ENCODE measurements at places on chromosomes 16 and 17.

GRCh38 chr16:20259541-20259940 lies 67.8 kb downstream of the GP2 start:
- DNase-seq, result no peak

DNA sequence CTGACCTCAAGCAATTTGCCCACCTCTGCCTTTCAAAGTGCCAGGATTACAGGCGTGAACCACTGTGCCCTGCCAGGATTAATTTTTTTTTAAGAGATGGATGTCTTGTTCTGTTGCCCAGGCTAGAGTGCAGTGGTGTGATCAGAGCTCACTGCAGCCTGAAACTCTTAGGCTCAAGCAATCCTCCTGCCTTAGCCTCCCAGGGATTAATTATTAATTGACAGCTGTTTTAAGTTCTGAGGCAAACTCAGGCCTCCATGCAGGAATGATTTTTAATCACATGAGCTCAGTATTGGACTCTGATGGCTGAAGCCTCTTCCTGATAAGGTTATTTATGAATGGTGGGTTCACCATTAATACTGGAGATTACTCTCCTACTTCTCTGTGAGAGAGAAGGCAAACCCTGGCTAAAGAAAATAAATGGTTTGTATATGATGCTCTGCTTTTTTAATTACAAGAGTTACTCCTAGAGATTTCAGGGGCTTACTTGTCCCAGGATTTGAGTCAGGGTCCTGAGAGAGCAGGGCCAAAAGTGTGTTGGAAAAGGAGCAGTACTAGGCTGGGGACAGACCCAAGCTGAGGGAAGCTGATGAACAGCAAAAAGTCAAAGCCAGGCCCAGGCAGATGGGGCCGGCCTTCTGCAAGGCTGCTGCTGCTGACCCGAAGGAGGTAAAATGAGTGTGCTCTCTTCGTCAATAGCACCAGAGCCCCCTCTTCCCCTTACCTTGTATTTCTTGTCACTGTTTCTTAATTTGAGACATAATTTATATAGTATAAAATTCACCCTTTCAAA lies 56.9 kb upstream of the HAS3 start:
- no peak for DNase-seq

DNA sequence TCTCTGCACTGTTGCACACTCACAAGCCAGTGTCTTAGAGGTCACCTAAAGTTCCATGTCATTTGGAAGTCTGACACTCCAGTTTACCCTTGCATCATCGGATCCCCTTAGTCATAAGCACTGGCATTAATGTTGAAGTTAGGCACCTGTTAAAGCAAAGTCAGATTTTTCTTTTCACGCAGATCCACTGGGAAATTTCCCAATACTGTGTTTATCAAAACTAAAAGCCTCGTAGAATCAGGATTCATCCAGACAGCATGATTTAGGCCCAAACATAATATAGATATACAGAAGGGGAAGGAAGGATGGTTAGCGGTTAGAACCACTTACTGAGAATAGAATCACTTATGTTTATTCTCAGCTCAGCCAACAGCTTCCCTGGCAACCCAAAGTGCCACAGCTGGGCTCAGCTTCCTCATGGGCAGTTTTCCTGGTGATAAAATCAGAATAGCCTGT lies 30.1 kb upstream of the HAPSTR1 start:
- DNase-seq, result no peak

DNA sequence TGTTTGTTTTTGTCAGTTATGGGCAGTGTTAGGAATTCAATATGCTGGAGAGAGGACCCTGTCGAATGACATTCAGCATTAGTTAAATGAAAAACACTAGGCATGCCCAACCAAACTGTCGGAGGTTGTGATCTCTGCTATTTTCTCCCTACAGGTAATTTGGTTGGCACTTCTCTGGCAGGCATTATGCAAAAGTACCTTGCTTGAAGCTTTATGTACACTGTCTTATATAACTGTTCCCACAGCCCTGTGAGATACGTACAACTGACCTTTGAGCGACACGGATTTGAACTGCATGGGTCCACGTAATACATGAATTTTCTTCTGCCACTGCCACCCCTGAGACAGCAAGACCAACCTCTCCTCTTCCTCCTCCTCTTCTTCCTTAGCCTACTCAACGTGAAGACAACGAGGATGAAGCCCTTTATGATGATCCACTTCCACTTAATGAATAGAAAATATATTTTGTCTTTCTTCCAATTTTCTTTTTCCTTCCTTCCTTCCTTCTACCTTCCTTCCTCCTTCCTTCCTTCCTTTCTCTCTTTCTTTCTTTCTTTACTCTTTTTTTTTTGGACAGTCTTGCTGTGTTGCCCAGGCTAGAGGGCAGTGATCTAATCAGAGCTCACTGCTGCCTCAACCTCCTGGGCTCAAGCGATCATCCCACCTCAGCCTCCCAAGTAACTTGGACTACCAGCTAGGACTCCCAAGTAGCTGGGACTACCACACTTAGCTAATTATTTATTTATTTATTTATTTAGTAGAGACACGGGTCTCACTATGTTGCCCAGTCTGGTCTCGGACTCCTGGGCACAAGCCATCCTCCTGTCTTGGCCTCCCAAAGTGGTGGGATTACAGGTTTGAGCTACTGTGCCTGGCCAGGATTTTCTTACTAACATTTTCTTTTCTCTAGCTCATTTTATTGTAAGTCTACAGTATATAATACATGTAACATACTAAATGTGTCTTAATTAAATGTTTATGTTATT lies 77.3 kb downstream of the WIPI1 start:
- DNase-seq, result no peak

- DNase-seq, result no peak
Observed at GRCh38 chr16:27485811-27486210, 63.9 kb downstream of the GTF3C1 start.

DNA sequence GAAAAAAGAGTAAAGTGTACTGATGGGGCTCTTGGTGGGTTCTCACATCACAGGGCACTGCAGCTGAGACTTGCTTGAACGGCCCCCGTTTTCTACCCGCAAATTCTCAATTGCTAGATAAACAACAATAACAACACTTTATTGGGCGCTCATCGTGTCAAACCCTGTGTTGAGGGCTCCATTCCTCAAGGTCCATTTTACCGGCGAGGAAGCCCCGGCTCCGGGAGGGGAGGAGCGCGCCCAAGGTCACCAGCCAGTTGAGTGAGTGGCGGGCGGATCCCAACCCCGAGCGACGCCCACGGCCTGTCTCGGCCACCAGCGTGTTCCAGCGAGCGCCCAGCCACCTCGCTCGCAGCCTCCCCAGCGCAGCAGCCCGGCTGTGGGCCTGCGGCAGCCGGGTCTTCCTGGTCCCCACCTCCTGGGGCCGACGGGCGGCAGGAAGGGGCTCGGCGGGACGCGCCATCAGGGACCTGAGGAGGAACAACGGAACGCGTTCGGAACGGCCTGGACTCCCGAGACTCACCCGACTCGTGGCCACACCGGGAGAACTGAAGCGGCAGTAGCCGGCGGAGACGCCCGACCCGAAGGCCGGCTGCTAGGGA lies 373 bp downstream of the CMC2 start:
- no peak for DNase-seq

DNA sequence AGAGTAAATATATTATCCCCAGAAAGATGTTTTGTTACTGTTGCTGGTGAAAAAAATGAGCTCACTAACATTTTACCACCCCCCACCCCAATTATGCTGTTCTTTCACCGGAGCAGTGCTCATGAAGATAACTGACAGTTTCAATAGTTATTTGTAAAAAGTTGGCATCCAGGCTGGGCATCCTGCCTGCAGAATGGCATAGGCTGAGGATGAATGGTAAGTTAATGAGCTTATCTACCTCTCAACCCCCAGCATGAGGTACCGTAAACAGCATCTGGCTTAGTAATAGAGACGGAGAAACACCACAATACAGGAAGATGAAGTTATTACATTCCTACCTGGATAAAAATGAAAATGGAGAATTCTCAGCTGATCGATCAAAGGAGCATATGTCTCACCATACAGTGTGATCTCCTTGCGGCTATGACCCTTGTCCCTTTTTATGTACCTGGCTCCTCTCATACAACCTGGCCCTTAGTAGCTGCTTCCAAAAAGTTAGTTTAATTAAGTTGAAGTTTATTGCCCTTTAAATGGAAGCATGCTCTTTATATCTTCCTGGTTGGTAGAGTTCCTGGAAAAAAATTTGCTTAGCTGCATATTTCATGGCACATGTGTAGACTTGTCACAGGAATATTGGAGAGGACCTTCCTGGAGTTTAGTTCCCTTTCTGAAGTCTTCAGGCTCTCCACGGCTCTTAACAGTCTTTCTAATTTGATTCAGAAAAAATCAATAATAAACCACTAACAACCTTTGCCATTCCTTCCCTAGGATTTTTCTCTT lies 61.2 kb upstream of the MPHOSPH6 start:
- peak; percentile 34 for DNase-seq

- DNase-seq, result no peak
Observed at GRCh38 chr16:8481810-8482209, 108.5 kb downstream of the TMEM114 start.

GRCh38 chr17:45844695-45845375 lies at the start of gene SPPL2C:
Gene SPPL2C (plus strand): TSS chr17:45844881. CDS start chr17:45844907, 26 bp downstream.
- no peak for DNase-seq

- DNase-seq, result peak; percentile 64
Observed at GRCh38 chr17:45936610-45937009, 42.3 kb downstream of the MAPT start.

DNA sequence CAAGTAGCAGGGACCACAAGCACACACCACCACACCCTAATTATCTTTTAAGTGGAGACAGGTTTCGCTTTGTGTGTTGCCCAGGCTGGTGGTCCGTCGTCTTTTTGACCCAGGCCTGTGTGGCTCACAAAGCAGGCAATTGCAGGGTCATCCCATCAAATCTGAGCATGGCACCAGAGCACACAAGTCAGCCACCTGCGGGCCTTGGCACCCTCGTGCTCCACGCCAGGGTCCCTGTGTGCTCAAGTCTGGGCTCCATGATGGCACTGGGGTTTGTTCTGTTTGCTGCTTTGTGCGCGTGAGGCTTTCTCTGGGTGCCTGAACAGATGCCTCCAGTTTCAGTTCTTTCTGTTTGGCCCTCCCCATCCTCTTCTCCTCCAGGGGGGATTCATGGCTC lies 2.4 kb upstream of the CAPN15 start:
- DNase-seq, result no peak

GRCh38 chr17:34527908-34528470 lies 51.4 kb upstream of the TMEM132E start:
- no peak for DNase-seq

- peak; percentile 64 for DNase-seq
Observed at GRCh38 chr16:79009896-79010295, 590.6 kb downstream of the MAF start.

GRCh38 chr16:56812884-56813283 lies 52.1 kb upstream of the SLC12A3 start:
- no peak for DNase-seq

DNA sequence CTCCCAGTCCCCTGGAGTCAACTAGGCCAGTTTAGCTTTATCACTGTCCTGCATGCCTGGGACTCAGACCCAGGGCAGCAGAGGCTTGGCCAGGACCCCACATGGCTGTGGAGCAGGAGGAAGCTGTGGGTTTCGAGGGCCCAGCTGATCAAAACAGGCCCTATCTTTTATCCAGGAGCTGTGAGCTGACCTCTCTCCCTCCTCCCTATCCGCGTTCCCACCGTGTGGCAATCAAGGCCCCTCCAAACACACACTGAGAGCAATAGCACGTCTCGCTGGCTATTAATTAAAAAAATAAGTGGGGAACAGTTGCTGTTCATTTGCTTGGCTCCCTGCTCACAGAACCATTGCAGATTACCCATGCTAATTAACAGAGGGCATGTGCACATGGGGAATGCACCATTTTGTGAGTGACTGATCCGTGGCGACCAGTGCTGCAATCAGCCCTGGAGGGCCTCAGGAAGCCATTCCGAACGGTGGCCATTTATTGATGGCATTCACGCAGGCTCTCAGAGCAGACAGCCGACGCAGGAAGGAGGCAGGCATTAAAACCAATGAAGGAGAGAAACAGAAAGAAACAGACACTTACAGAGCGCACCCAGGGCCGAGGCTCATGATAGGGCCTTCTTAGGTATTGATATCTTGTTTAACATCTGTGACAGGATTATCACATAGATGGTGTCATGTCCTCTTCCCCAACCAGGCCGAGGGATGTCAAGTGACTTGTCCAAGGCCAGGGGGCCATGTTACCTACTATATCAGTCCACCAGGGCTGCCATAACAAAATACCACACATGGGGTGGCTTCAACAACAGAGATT lies 157.1 kb downstream of the KATNIP start:
- no peak for DNase-seq

GRCh38 chr16:70364399-70364798 lies 17.7 kb downstream of the DDX19A start:
- no peak for DNase-seq

DNA sequence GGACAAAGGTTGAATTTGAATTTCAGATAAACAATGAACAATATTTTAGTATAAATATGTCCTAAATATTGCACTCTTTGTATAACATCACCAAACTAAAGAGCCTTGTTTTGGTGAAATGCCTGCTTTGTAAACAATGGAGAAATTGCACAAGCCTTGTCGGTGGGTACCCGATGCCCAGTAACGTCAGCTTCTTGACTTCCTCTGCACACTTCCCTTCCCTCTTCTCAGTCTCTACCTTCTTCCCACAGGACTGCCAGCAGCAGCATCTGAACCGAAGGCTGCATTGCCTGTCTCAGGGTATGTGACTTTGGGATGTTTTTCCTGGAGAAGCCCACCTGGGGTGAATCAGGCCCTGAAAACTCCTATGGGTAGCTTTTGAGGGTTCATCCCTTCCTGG lies 113.9 kb downstream of the UTP18 start:
- DNase-seq, result no peak

- no peak for DNase-seq
Observed at GRCh38 chr17:8420041-8420934, 15.4 kb upstream of the NDEL1 start.

- DNase-seq, result no peak
Observed at GRCh38 chr17:1227365-1227764, 42.9 kb upstream of the BHLHA9 start.

- no peak for DNase-seq
Observed at GRCh38 chr16:27641260-27641659, 91.3 kb downstream of the KATNIP start.

GRCh38 chr17:66073384-66073783 lies 118.5 kb downstream of the CEP112 start:
- DNase-seq, result no peak

GRCh38 chr16:49833796-49834530 lies 21.9 kb downstream of the ZNF423 start:
- DNase-seq, result no peak

DNA sequence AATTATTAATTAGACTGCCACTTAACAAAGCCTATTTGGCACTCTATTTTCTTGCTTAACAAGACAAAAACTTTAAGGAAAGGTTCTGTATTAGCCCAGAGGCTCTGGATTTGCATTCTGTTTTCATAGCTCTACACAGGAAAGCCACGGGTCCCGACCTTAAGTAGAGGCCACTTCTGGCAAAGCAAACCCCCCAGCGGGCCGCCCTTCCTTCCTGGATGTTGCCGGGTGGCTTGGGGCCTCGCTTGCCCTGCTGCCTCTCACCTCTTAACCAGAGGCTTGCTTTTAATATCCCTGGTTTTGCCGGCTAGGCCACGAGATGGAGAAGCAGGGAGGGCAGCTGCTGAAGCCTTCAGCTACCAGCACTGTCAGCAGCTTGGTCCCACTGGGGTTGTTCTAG lies 4.4 kb downstream of the RTN4RL1 start:
- DNase-seq, result no peak
